ENCODE measurements at places on chromosomes 4 and X.

- DNase-seq: no peak
Measured at GRCh38 chrX:7614616-7615015, 228.4 kb upstream of the VCX start.

GRCh38 chrX:153336988-153337387, 3.0 kb downstream of the ZNF275 start:
- no peak for DNase-seq

GRCh38 chr4:168614281-168615057, 117.6 kb downstream of the PALLD start:
- DNase-seq: no peak

GRCh38 chrX:9958183-9958582, 9.0 kb upstream of the CLDN34 start:
- no peak for DNase-seq

GRCh38 chr4:143085224-143085623, 99.5 kb upstream of the USP38 start:
- no peak for DNase-seq

DNA sequence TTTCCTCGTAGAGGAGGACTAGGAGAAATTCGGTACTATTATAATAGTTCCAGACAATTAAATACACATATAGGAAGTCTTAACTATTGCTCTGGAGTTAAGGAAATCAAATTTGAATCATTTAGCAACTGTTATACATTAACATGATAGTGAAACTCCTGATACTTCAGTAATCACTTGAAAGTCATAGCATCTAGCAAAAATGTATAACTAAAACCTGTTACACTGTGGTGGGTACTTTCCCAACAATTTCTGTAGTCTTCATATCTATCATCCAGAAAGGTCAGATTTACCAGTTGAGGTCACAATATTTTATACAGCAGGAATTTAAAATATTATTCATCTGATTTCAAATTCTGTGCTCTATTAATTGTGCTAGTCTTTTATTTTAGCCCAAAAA, 669.6 kb upstream of the PCDH10 start:
- no peak for DNase-seq

- DNase-seq: no peak
Measured at GRCh38 chr4:183157215-183157614, 58.2 kb downstream of the WWC2 start.

- DNase-seq: no peak
Measured at GRCh38 chr4:87555773-87556619, 26.8 kb upstream of the SPARCL1 start.

GRCh38 chr4:8229331-8229975, 30.4 kb downstream of the SH3TC1 start:
- no peak for DNase-seq

DNA sequence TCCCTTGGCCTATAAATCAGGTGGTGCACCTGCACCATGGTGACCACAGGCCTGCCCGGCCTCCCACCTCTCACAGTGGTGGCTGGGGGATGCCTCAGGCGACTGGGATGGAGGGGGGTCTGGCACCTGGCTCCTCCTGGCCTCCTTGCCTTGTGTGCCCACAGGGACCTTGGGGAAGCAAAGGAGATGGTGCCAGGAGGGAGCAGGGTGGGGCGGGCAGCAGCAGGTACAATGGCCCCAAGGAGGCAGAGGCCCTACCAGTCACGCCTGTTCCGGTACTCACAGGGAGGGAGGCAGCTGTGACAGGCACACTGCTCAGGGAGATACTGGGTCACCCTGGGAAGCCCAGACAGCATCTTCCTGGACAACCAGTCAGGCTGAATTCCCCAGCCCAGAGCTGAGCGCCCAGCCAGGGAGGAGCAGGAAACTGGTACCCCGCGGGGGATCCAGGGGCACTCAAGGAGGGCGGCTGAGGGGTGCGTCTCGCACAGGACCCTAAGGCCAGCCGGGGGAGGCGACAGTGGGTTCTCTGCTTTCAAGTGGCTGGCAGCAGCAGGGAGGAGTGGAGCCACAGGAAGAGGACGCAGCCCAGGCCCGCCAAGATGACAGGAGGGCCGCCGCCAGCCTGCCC, 1.2 kb upstream of the TREX2 start:
- DNase-seq: no peak

DNA sequence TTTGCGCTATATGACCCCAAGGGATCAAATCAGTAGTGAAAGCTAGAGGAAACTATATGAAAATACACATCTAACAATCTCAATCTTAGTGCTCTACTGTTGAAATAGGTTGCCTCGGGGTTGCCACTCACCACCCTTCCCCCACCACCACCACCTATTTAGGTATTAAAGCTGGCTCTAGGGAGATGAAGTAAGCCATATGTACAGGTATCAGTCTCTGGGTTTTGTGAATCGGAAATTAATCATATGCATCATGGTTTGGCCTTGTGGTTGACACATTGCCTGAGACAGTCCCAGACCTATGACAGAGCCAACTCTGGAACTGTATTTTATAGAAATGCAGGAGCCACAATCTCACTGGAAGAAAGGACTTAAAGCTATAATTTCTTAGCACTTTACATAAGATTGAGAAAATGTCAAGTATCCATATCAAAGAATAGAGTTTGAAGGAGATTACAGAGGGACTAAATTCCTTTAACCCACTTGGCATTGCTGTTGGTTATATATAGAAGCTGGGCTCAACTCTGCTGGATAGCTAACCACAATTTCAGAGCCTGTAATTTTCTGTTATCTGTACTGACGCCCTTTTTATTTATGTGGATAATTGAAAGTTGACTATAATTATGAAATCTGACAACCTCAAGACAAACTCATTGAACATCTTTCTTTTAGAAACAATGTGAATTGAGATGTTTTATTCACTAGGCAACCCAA, 26.7 kb upstream of the BMP2K start:
- DNase-seq: no peak

GRCh38 chr4:41214825-41215146, 444 bp upstream of the APBB2 start:
- DNase-seq: no peak

- DNase-seq: no peak
Measured at GRCh38 chr4:149029056-149029651, 586.9 kb upstream of the NR3C2 start.

DNA sequence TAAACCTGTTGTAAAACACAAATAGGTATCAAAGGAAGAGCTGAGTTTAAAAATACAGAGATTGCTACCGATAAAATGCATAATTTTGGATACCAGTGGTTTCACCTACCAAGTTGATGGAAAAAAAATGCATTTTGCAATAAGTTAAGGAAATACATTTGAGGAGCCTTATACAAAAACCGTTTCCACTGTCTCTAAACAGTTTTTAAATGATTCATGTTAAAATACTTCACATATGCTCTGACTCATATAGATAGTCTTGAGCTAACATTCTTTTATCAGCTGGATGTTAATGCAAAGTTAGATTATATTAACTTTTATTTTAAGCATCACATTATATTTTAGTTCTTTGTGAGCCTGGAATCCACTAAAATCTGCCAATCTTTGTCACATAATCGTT, 50.6 kb upstream of the ANKRD17 start:
- DNase-seq: no peak

DNA sequence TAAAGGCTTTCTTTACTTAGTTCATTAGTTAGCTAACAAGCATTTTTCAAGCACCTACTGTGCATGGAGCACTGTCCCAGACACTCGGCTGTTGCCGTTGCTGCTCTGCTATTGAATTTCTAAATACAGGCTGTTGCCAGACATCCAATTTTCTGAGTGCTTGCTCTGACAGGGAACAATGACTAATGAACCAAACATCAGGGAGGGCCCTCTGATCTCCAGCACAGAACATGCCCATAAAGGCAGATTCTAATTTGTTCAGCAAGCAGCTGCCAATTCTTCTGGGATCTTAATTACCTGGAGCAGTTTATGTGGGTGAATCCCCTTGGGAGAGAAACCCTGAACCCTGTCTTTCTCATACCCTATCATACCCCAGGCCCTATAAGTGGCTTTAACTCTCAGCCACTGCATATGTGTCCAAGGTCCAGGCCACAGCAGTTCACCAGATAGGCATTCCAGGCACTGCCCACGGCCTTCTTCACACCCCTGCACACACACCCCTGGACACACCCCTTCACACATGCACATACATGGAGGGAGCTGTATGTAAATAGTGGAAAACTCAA, 27.9 kb downstream of the TSC22D3 start:
- no peak for DNase-seq

- no peak for DNase-seq
Measured at GRCh38 chrX:8403988-8404387, 60.6 kb upstream of the VCX3B start.

DNA sequence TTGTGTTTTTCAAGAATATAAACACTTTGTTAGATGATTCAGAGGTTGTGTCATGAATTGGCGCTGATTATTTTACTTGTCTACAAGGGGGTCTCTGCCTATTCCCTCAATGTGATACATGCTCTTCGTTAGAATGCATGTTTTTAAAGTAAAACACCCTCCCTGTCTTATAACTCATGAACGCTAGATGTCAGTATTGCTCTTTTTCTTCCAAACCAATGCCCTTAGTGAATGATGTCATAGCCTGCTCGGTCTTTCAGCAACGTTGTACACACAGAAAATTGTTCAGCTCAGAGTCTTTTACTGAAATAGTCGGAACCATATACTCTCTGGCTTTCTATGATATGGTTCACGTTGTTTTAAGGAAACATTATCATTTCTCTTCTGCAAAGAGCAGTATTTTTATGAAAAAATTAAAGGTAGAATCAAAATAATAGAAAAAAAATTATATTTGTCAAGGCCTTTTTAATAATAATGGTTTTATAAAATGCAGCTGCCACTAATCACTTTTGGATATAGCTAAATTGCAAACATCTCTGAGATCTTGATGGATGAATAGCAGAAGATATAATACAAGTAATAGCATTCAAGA, 292.9 kb downstream of the TLL1 start:
- DNase-seq: no peak

DNA sequence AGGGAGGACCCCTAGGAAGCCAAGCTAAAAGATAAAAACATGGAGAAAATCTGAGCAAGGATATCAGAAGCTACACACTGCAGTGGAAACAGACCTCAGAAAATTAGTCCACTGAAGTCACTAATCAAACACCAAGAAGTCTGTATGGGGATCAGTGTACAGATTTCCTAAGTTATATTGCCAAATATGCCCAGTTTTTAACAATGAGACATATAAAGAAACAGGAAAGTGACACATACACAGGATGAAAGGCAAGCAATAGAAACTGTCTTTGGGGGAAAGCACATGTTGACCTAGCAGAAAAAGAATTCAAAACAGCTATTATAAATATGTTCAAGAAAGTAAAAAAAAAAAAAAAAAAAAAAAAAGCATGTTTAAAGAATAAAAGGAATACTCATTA, 153.7 kb downstream of the PPP4R3C start:
- no peak for DNase-seq

GRCh38 chr4:156771171-156771837, 200.3 kb downstream of the PDGFC start:
- no peak for DNase-seq

DNA sequence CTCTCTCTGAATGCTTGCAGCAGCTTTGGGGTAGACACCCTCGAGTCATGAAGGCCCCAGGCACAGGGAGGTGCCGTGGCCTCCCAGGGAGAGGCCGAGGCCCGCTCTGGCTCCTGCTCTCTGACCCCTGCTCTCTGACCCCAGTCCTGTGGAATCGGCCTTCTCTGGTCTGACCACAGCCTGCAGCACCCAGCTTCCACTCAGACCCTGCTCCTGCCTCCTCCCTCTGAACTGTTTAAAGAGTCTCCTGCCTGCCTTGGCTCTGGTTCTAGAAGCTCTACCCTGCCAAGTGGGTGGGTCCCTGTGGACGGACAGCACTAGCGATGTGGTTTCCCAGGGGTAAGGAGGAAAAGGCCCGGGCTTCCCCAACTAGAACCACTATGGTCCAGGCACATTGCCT, 78.2 kb upstream of the TMEM150C start:
- DNase-seq: no peak

- no peak for DNase-seq
Measured at GRCh38 chr4:161132715-161133425, 1030.9 kb downstream of the FSTL5 start.

DNA sequence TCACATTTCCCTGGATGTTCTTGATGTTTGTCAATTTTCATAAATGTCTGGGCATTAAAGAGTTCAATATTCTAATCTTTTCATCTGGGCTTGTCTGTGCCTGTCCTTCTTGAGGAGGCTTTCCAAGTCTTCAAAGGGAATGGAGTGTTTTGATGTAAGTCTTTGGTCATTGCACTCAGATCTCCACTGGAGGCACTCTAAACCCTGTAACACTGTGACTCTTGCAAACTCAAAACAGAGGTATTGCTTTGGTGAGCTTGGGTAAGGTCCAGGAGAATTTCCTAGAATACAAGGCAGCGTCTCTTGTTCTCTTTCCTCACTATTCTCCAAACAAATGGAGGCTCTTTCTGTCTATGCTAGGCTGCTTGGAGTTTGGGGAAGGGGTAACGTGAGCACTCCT, 1118.1 kb upstream of the PABPC4L start:
- no peak for DNase-seq

DNA sequence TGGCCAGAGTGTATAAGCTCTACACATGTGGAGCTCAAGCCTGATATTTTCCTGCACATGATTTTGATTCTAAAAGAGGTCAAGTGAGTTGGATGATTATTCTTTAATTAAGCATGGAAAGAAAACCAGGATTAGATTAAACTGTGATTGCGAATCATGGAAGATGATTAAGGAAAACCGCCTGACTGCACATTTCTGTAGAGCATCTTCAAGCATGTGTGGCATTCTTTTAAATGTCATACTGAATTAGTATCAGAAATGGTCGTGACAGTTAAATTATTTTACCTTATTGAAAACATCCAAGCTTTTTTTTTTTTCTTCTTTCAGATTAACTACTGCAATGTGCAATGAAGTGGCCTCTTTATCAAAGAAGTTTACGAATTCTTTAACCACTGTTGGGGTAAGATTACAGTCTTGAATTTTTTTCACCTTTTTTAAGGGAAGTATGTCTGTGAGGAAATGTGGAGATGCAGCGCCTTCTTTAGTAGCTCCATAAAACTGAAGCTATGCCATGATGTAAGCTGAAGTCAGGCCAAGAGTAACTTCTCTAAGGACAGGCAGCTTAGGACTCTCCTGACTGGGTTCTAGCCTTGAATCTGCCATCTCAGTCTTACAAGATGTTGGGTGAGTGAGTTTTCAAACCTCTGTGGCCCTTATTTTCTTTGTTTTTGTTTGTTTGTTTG, 67.9 kb downstream of the FAM114A1 start:
- no peak for DNase-seq

DNA sequence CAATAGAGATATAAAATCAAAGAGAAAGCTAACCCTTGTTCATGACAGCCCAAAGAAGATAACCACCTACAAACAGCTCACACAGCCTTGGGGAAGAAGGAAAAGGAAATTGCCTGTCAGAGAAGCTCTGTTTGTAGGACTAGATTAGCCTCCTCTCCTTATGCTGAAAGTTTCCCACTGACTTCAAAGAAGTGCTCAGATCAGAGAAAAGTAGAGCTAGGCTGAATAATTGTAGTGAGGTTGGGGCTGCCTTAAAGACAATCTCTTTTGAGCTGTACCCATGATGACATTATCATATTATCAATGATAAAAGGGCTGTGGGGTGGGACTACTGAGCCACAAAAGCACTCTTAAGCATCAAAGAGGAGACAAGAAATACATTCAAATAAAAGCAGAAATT, 223.0 kb upstream of the GALNT7 start:
- no peak for DNase-seq
